Chondrocyte (in vitro differentiated cells): ENCODE measurements at places on chromosomes 5 and 9. TPM values are rescaled to one million over a fixed set of nuclear protein-coding genes. Genes with fewer than 3 reads are reported as not detected.

GAPT gene
- total RNA-seq = not detected in 3 replicates

GABRA6 gene
- total RNA-seq = not detected in 3 replicates

S100Z gene
- total RNA-seq = not detected in 3 replicates

TMEFF1 gene
- 1.3 to 3.1 TPM (median 3.0 TPM) in 3 replicates for total RNA-seq

CTNND2 gene
- total RNA-seq = 1.0 to 2.1 TPM (median 1.9 TPM) in 3 replicates

C5orf34 gene
- total RNA-seq = 1.8 to 2.4 TPM (median 1.9 TPM) in 3 replicates

GNA14 gene
- 0.13 to 0.22 TPM in 2 of 3 replicates, not detected in the other for total RNA-seq

CDO1 gene
- total RNA-seq = 2.8 to 7.1 TPM (median 3.3 TPM) in 3 replicates

DNA sequence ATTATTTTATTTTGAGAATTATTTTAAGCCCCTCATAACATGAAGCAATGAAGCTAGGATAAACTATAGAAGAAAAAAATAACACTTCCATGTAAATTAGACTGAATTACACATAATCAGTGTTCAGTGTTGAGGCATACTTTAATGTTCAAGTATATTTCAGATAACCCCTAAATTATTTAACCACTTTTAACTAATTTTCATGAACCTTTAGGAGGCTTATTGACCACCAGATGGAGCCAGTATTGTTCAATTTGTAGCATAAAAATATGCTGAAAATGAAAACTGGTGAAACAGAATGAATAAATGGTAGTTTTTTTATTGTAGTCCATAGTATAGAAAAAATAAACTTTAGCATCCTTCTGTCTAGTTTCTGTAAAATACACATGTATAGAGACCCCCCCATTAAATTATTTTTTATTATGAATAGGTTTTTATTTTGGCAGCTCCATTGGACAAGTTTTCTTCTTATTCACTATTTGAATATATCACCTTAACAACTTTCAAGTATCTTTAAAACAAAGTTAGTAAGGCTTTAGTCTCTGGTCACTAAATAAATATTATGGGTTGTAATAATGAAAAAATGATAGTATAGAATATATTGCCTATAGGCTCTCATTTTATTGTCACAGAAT is 190.1 kb downstream of the CWC27 start:
- H3K4me3 ChIP-seq = no peak overlapping the region
- H3K36me3 ChIP-seq = peaks cover 9% of the 10 kb centered on the region
- no peak overlapping the region for H3K27ac ChIP-seq

DNA sequence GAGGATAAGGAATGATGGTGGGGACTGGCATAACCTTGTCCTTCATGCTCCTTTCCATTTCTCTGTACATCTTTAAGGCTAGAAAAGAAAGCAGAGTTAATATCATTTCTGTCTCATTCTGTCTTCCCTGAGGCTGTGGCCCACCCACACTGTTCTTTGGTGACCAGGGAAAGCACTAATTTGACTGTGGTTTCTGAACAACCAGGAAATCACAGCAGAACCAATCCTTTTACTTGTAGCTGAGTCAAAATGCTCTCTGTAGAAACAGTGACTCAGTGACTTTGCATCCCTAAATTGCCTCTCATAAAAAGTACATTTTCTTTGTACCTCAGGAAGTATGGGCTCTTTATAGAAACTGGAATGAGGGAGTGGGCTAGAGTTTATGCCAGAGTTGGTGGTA is 28.1 kb downstream of the IL33 start:
- no peak for DNase-seq
- H3K27ac ChIP-seq = no peak overlapping the region
- H3K27me3 ChIP-seq = peaks cover 8% of the 10 kb centered on the region
- peaks cover 4% of the 10 kb centered on the region for H3K4me1 ChIP-seq

GRCh38 chr5:34002629-34003328 is 5.1 kb downstream of the AMACR start:
- no peak overlapping the region for H3K4me3 ChIP-seq
- H3K27ac ChIP-seq = no peak overlapping the region
- no peaks in the 10 kb centered on the region for H3K27me3 ChIP-seq
- H3K4me1 ChIP-seq = peaks cover 51% of the 10 kb centered on the region
- no peak for DNase-seq

DNA sequence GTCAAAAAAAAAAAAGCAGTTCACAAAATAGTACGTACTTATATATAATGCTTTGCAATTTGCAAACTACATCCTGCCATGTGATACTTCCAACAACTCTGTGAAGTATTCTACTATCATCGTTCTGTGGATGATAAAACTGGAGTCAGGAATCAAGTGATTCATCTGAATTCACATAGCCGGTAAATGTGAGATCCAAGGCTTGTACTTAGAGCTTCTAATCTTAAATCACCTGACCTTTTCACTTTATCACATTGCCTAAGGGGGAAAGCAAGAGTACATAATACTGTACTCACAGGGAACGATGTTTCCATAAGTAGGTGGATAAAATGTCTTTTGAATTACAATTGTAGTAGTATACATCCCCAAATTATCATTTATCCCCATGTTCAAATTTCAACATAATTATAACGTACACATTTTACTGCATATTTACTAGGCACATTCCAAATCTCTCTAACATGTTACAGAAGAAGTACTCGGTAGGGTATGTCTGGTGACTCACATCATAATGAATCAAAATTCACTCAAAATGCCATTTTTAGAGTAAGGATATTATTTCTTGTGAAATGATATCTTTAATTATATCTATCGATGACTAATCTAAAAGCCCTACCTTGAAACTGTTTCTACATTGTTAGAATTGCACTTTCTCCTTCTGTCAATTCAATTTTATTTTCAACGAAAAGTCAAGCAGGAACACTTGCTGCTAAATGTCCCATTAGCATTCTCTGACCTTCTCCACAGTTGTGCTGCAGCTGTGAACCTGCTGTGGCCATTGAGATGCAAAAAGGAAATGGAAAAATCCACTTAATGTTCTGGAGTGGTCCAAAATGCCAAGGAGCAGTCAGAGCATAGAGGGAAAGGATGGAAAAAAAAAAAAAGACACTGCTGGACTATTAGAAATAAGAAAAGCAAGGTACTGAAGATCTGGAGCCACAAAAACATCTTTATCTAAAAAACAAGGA is 78.9 kb downstream of the OR2K2 start:
- H3K4me1 ChIP-seq = peaks cover 13% of the 10 kb centered on the region
- no peak overlapping the region for H3K4me3 ChIP-seq
- no peaks in the 10 kb centered on the region for H3K27me3 ChIP-seq

- no peak for DNase-seq
- H3K27ac ChIP-seq = no peak overlapping the region
- no peak overlapping the region for H3K4me3 ChIP-seq
Observed at GRCh38 chr5:160649304-160649703, 202.7 kb downstream of the ATP10B start.

- H3K4me3 ChIP-seq = no peak overlapping the region
- H3K36me3 ChIP-seq = peaks cover 3% of the 10 kb centered on the region
- no peaks in the 10 kb centered on the region for H3K27me3 ChIP-seq
- no peak for DNase-seq
- H3K27ac ChIP-seq = peak overlapping the region; percentile 58
- H3K4me1 ChIP-seq = peaks cover 51% of the 10 kb centered on the region
Observed at GRCh38 chr5:74598731-74599130, 41.8 kb downstream of the ENC1 start.

GRCh38 chr5:156532921-156533320 is 206.0 kb downstream of the SGCD start:
- peaks cover 2% of the 10 kb centered on the region for H3K36me3 ChIP-seq
- H3K4me3 ChIP-seq = no peak overlapping the region
- no peaks in the 10 kb centered on the region for H3K27me3 ChIP-seq
- no peak overlapping the region for H3K27ac ChIP-seq
- H3K4me1 ChIP-seq = peaks cover 18% of the 10 kb centered on the region

GRCh38 chr5:42772265-42772993 is 15.8 kb downstream of the CCDC152 start:
- no peak overlapping the region for H3K4me3 ChIP-seq
- no peak overlapping the region for H3K27ac ChIP-seq
- no peaks in the 10 kb centered on the region for H3K4me1 ChIP-seq
- H3K36me3 ChIP-seq = no peaks in the 10 kb centered on the region
- no peak for DNase-seq

GRCh38 chr5:150109921-150110320 is 23.6 kb upstream of the CSF1R start:
- peaks cover 4% of the 10 kb centered on the region for H3K36me3 ChIP-seq
- no peak for DNase-seq
- peaks cover 77% of the 10 kb centered on the region for H3K4me1 ChIP-seq

DNA sequence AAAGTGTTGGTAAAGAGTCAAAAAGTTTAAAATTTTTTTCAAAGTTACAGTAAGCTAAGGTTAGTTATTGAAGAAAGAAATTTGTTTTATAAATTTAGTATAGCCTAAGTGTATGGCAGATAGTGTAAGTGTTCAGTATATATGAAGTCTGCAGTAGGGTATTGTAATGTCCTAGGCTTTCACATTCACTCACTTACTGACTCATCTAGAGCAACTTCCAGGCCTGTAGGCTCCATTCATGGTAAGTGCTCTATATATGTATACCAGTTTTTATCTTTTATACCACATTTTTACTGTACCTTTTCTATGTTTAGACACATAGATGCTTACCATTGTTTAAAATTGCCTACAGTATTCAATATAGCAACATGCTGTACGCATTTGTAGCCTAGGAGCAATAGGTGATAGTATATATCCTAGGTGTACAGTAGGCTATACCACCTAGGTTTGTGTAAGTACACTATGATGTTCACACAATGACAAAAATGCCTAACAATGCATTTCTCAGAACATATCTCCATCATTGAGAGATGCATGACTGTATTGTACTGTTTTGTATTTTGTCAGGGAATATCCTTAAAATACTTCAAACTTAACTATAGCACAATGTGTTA is 38.5 kb downstream of the CYSTM1 start:
- no peak overlapping the region for H3K4me3 ChIP-seq
- peaks cover 21% of the 10 kb centered on the region for H3K27me3 ChIP-seq
- H3K36me3 ChIP-seq = no peaks in the 10 kb centered on the region

- DNase-seq = no peak
- H3K4me3 ChIP-seq = no peak overlapping the region
- H3K4me1 ChIP-seq = peaks cover 36% of the 10 kb centered on the region
- peak overlapping the region; percentile 36 for H3K27ac ChIP-seq
Observed at GRCh38 chr5:9447691-9448090, 98.2 kb downstream of the SEMA5A start.

DNA sequence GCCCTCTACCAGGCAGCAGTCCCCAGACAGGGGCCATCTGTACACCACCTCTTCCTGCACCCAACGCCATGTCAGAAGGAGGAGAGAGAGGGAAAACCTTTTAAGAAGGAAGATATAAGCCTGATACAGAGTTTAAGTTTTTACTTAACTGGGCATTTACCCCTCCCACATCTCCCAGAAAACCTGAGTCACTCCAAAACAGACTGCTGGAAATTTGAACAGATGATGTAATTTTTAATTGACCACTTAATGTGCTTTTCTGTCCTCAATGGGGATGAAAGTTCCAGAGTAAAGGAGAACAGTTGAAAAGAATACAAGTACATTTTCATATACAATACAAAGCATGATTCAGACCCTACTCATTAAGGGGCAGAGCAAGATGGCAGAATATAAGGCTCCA is 63.9 kb downstream of the TTC39B start:
- H3K27me3 ChIP-seq = no peaks in the 10 kb centered on the region
- no peak overlapping the region for H3K4me3 ChIP-seq
- no peak for DNase-seq
- H3K27ac ChIP-seq = peak overlapping the region; percentile 91
- H3K4me1 ChIP-seq = peaks cover 89% of the 10 kb centered on the region
- H3K36me3 ChIP-seq = peaks cover 8% of the 10 kb centered on the region

DNA sequence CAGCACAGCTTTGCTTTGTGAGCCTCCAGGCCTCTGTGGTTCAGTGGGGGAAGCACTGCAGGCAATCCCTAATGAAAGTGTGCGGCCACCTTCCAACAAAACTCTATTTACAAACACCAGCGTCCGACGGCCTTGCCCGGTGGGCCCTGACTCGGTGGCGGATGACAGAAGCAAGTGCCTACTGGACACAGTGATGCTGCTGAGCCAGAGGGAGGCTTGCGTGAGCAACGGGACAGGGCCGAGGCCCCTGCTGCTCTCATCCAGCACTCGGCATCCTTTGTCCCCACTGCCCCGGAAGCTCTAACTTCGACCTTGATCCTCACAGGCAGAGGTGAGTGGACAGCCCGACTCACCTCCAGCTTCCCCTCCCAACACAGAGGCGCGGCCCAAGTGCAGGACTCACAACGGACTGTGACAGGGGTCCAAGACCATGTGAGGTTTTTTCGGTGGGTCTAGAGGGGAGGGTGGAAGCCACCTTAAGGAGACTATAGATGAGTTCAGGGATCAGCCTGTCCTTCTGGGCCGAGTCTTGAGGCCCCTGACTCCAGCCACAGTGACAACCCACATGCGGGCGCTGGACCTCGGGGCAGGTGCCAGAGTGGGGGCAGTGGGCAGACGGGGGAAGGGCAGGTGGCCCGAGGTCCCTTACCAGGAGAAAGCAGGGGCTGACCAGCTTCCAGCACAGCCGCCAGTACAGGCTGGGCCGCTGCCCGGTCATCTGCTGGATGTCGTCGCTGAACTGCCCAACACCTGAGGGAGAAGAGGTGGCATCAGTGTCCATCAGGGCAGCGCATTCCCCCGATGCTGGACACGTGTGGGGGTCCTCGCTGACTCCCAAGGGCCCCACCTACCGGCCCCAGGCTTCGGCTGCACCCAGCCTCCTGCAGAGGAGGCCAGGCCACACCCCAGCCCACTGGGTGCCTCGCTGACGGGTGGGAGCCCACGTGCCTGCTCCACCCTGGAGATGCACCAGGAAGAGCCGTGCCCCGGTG is 39.4 kb downstream of the SLC6A3 start:
- H3K36me3 ChIP-seq = no peaks in the 10 kb centered on the region
- H3K4me3 ChIP-seq = no peak overlapping the region
- no peak overlapping the region for H3K27ac ChIP-seq
- DNase-seq = peak; percentile 88
- H3K4me1 ChIP-seq = no peaks in the 10 kb centered on the region
- peaks cover 39% of the 10 kb centered on the region for H3K27me3 ChIP-seq

DNA sequence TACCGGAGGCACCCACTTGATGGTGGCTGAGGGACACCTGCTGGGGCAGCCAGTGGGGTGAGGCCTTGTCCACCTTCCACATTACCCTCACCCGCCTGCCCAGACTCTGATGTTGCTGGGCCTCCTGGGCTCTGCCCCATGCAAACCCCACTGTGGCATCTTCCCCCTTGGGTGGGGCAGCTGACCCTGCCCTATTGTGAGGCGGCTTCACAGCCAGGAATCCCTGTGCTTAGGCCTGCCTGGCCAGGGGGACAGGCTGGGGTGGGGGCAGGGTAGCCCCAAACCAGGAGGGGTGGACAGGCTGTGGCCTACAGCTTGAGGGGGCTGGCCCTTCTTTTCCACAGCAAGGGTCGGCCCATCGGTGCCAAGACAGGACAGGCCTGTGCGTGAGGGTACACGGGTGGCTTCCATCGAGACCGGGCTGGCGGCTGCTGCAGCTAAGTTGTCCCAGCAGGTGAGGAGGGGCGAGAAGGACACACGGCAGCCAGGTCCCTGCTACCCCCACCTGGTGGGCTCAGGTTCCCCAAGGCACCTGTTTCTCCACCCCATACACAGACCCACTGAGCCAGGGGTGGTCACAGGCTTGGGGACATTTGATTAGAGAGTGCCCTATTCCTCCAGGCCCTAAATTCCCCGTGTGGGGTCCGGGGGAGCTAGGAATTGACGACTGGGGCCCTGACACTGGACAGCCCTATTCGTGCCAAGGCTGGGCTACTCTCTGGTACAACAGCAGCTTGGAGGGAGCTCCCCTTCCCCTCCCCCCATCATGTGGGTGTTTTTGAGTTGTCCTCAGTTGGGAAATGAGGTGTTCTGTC is 99.2 kb downstream of the PHF2 start:
- H3K27ac ChIP-seq = no peak overlapping the region
- peaks cover 2% of the 10 kb centered on the region for H3K36me3 ChIP-seq
- H3K27me3 ChIP-seq = no peaks in the 10 kb centered on the region
- no peaks in the 10 kb centered on the region for H3K4me1 ChIP-seq
